Lung (tissue), 17 donors: ENCODE measurements at places on chromosomes 1 and 21.

- no peak for DNase-seq
Measured at GRCh38 chr1:171501305-171502024, 16.1 kb downstream of the PRRC2C start.

GRCh38 chr21:28150778-28151177 lies 841.9 kb downstream of the LTN1 start:
- no peak for DNase-seq

DNA sequence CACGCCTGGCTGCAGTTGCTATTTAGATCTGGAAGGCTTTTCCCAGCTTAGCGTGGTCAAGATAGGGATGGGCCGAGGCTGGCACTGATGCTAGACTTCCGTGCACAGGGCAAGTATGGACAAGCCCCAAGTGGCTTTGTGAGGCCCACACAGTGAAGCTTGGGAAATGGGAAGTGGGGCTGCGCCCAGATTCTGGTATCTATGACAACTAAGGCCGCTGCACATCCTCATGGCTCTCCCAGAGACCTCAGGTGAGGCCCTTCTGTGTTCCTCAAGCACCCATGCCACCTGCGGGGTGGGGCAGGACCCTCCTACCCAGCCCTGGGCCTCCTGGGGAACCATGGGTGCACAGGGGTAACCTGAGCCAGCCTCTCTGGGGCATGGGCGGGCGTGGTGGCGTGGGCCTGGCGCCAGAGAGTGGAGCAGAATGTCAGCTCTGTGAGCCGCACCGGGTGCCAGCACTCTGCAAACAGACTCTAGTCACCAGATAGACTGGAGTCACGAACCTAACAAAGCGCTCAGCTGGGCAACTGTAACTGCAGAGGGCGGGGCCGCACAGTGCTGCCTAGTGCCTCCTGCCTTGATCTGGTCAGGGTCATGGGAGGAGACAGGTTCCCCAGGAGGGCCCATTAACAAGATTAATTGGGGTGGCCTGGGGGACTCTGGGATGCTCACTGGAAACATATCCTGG lies 46.4 kb downstream of the ELF3 start:
- no peak for DNase-seq

GRCh38 chr21:43691801-43692200 lies 27.1 kb upstream of the PDXK start:
- DNase-seq = no peak

- no peak for DNase-seq
Measured at GRCh38 chr1:27658951-27659496, 13.0 kb downstream of the IFI6 start.

DNA sequence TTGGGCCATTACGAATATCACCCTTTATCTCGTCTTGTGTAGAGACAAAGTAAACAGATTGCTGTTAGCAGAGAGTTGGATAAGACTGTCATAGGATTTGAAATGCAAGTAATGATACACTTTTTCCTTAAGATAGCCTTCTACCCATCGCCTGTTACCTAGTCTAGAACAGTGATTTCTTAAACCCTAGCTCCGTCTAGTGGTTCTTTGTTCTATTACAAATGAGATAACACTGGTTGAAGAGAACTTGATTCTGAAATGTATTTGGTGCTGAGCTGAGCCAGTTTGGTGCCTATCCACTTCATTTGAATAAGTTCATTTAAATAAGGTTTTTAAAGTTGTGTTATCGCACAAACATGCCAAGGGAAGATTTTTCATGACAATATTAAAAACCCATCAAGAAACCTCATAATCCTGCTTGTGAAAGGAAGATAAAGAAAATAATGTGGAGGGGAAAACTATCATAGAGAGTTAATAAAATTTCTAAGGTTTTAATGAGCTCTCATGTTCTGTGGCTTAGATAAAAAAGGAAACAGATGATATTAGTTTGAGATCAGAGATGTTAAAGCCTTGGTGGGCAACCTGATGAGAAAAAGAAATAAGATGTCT lies 1.5 kb upstream of the KCNH1 start:
- DNase-seq = peak; percentile 69

- no peak for DNase-seq
Measured at GRCh38 chr1:186943891-186944686, 115.3 kb downstream of the PLA2G4A start.

DNA sequence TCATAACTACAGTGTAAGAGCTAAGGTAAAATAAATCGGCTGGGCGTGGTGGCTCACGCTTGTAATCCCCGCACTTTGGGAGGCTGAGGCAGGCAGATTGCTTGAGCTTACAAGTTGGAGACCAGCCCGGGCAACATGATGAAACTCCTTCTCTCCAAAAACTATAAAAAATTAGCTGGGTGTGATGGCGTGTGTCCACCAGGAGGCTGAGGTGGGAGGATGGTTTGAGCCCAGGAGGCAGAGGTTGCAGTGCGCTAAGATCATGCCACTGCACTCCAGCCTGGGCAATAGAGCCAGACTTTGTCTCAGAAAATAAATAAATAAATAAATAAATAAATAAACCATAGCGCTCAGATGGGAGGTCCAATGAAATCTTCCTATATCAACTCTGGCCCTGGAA lies 16.7 kb upstream of the FAM110D start:
- no peak for DNase-seq

GRCh38 chr1:17281775-17282181 lies 26.2 kb upstream of the PADI4 start:
- DNase-seq = no peak

DNA sequence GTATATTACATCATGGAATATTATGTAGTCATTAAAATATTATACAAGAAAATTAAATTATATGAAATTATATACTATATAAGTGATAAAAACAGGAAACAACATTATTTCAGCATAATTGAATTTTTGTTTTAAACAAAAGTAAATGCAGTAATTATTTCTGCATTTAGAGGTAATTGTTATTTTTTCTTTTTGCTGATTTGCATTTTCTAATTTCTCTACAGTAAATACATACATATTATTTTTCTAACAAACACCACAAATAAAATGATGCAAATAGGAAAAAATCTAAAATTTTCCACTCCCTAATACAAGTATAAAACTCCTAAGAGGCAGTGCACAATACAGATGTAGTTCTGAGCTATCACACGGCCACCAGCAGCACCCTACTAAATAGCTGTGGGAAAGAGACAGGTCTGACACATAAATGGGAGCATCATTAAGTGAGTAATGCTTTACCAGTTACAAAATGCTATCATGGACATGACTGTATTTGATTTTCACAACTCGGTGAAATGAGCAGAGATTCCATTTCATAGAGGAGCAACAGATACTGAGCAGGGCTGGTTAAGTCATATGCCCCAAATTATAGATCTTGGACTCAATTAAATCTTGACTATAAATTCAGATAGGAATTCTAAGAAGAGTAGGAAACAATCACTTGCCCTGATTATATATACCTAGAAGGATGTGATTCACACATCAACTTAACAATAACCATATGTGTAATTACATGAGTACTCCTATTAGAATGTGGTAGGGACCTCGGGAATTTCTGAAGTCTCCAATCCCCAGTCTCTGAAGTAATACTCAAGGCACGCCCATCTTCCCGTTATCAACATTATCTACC lies 49.0 kb downstream of the NRIP1 start:
- no peak for DNase-seq

- no peak for DNase-seq
Measured at GRCh38 chr1:108732398-108732797, 14.1 kb upstream of the STXBP3 start.

DNA sequence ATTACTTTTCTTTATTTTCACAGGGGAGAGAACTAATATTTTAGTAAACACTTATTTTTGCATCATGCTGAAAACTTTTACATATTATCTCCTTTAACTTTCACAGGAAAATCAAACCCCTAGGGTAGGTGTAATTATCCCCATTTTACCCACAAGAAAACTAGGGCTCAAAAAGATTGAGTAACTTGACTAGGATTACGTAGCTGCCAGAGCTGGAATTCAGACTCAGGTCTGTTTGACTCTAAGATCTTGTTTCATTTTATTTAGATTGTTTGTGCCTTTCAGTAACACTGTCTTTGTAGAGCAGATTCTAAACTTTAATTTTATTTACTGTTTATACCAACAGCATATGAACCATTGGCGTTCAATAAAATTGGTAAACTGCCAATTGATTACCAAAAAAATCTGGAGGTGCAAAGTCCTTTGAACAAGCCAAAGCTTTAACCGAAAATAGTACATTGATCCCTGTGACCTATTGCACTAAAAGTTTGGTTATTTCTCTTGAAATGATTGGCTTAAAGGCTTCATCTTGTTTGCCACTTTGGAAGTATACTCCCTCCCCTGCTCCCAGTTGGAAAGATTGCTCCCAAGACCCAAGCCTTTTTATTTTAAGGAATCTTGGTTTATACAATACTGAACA lies 71.0 kb upstream of the WDR26 start:
- no peak for DNase-seq

DNA sequence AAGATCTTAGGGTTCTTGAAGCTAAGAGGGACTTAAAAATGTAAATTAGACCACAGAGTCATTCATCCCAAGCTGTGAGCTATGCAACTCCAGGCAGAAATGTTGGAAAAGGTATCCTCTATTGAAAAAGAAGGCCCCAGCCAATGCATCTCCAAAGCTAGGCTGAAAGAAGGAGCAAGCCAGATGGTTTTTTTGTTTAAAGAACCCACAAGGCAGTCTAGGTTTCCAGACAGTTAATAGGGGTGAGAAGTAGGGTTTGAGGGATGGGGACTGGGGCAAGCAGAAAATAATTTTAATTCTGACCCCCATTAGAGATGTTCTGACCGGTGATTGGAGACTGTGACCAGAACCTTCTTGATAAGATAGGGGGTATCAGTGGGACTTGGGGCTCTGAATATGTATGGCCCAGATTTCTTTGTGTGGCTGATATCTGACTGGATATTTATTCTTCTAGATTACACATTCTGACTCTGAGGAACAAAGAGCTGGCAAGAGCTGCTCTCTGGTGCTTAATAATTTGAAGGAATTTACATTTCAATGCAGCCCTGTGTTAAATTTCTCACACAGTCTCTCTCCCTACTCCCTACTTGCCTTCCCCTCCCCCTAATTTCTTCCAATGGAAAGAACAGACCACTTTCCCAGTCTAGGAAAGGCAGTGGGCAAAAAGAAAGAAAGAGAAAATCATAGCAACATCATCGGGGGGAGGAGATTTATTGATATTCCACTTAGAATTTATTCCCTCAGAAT lies 104.9 kb downstream of the NUF2 start:
- DNase-seq = peak; percentile 16

DNA sequence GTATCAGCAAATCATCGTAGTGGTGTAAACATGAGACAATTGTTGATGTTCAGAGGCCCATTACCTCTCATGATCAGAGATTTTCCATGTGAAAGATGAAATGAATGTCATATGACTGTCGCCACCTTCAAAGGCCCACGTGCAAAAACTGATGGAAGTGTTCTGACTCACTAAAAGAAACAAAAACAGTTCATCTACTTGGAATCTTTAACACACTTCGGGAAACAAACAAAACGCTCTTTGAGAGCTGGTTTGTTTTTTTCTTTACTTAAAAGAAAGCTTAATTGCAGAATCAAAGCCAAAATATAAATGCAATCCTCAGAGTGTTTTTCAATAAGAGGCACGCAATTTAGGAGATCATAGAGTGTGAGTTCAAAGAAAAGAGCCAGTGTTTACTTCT lies 100.8 kb downstream of the PLPPR4 start:
- DNase-seq = peak; percentile 91

- DNase-seq = no peak
Measured at GRCh38 chr1:182998482-182998881, 24.7 kb upstream of the LAMC1 start.

GRCh38 chr1:54207287-54207686 lies 7.3 kb downstream of the MRPL37 start:
- DNase-seq = no peak

DNA sequence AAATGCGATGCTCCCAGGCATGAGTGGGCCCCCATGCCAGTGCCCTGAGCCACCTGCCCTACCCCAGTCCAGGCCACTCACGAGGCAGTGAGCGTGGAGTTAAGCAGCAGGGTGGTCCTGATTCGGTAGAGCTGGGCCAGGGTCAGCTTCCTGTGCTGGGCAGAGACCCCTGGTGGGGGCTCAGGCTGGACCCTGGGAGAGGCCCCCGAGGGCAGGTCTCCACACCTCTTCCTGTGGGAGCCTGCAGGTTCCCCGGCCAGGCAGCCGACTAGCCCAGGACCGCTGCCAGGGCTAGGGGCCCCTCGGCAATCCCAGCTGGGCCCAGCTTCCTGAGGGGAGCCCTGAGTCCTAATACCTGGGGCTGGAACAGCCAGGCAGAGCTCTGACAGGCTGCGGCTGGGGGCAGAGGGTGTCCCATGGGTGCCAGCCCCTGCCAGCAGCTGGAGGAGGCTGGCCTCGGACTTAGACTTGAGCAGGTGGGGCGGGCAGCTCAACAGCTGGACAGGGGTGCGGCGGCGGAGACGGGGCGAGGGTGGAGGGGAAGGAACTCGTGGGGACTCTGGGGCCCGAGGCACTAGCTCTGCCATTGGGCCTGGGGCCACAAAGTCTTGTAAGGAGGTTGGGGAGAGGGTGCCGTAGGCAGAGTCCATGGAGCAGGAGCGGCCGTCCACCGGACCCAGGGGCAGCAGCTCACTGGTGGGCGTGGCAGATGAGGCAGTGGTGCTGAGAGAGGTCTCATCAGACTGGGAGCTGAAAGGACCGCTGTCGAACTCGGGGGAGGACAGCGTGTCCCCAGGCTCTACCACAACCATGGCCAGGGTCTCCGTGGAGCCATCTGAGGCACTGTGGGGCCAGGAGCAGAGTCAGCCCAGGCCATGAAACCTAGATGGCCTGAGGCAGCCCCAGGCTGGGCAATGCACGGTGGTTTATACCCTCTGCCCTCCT lies 2.0 kb upstream of the TNFRSF25 start:
- DNase-seq = no peak

GRCh38 chr1:85612704-85613361 lies 32.3 kb downstream of the CCN1 start:
- peak; percentile 57 for DNase-seq

- DNase-seq = no peak
Measured at GRCh38 chr1:150603711-150604110, 24.3 kb upstream of the MCL1 start.

- peak; percentile 84 for DNase-seq
Measured at GRCh38 chr1:15328351-15329103, 81.2 kb upstream of the EFHD2 start.

GRCh38 chr1:77322061-77322900 lies 40.5 kb downstream of the AK5 start:
- no peak for DNase-seq

- DNase-seq = no peak
Measured at GRCh38 chr1:6412896-6413295, 6.8 kb downstream of the HES2 start.

- DNase-seq = no peak
Measured at GRCh38 chr1:36123356-36123755, 1.7 kb downstream of the COL8A2 start.

GRCh38 chr1:27656157-27656893 lies 15.7 kb downstream of the IFI6 start:
- DNase-seq = peak; percentile 49

GRCh38 chr1:224563666-224564065 lies 52.5 kb upstream of the CNIH3 start:
- DNase-seq = no peak

- no peak for DNase-seq
Measured at GRCh38 chr21:37564924-37565529, 198.5 kb downstream of the DYRK1A start.

GRCh38 chr1:44261962-44262361 lies 48.7 kb downstream of the DMAP1 start:
- DNase-seq = no peak

- DNase-seq = peak; percentile 78
Measured at GRCh38 chr1:32830092-32830852, 12.8 kb downstream of the S100PBP start.

- DNase-seq = no peak
Measured at GRCh38 chr1:1198423-1199140, 7.8 kb downstream of the TNFRSF18 start.
